ENCODE measurements at places on chromosomes 6 and 20. TPM values are rescaled to one million over a fixed set of nuclear protein-coding genes. Genes with fewer than 3 reads are reported as not detected.

DNA sequence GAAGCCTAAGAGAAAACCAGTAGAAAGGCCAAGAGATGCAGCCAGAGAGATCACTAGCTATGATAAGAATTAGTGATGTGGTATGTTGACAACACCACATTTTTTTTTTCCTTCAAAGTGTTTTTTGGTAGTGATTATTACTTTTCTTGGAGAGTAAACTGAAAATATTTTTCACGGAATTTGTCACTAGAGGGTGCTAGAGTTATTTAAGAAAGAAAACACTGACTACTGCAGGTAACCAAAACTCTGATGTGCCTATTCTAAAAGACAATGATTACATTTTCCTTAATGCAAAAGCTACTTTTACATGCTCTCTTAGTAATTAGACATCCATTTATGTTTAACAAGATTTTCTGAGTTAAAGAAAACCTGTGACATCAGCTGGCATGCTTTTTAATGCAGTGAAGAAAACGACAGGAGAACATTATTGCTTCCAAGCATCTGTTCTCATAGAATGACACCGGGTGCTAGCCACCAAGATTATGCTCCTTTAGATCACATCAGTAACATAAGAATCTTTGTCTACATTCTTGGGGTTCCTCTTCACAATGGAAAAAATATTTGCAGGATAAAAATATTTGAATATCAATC, 28.8 kb downstream of the RWDD2A start:
- H3K27ac ChIP-seq: no peak overlapping the region
- no peaks in the 10 kb centered on the region for H3K36me3 ChIP-seq
- no peaks in the 10 kb centered on the region for H3K27me3 ChIP-seq
- H3K4me3 ChIP-seq: no peak overlapping the region

GRCh38 chr20:17444091-17444490, 87.1 kb downstream of the BFSP1 start:
- no peak overlapping the region for H3K27ac ChIP-seq
- no peaks in the 10 kb centered on the region for H3K27me3 ChIP-seq
- no peaks in the 10 kb centered on the region for H3K4me1 ChIP-seq
- H3K4me3 ChIP-seq: no peak overlapping the region
- no peaks in the 10 kb centered on the region for H3K36me3 ChIP-seq

PHACTR1 gene
- total RNA-seq: 1.5 TPM

DNA sequence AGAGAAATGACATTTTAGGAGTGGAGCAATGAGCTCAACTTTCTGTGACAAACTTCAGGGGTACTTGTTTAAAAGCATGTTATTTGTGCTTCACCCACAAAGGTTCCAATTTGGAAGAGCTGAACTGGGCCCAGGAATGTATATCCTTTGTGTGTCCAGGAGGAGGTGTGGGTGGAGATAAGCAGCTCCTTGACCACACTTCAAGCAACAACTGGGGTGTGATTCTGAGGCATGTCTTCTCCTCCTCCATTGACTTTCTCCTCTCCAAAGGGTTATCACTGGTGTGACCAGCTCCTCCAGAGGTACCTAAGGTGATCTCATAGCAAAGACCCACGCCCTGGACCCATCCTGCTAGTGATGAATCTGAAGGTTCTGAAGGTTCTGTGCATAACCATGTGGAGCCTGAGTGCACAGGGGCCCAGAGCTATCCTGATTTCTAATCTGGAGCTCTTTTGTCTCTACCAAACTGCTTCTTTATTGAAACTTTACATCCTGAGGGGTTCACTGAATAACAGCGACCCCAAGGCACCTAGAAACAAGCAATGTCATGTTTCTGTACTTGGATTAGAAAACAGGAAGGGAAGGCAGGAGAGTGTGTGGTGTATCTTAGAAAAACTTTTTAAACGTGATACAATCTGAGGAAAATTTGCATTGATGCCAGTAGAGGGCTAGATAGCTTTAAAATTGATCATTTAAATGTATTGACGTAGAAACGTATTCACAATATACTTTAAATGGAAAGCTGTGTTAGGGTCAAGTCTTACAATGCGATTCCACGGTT, 60.9 kb upstream of the CD93 start:
- peak overlapping the region; percentile 79 for H3K27ac ChIP-seq
- H3K27me3 ChIP-seq: no peaks in the 10 kb centered on the region
- peaks cover 70% of the 10 kb centered on the region for H3K4me1 ChIP-seq

GRCh38 chr6:34595332-34596184, 39.4 kb upstream of the SPDEF start:
- no peak overlapping the region for H3K27ac ChIP-seq
- H3K4me1 ChIP-seq: peaks cover 70% of the 10 kb centered on the region

ADGRF4 gene
- total RNA-seq: 26.1 TPM

Measured in esophagus squamous epithelium (tissue), 5 donors.